Glutamatergic neuron (in vitro differentiated cells): ENCODE measurements at places on chromosomes 1 and 21.

GRCh38 chr1:207309745-207310273 lies 11.7 kb upstream of the CD55 start:
- no peak for DNase-seq

DNA sequence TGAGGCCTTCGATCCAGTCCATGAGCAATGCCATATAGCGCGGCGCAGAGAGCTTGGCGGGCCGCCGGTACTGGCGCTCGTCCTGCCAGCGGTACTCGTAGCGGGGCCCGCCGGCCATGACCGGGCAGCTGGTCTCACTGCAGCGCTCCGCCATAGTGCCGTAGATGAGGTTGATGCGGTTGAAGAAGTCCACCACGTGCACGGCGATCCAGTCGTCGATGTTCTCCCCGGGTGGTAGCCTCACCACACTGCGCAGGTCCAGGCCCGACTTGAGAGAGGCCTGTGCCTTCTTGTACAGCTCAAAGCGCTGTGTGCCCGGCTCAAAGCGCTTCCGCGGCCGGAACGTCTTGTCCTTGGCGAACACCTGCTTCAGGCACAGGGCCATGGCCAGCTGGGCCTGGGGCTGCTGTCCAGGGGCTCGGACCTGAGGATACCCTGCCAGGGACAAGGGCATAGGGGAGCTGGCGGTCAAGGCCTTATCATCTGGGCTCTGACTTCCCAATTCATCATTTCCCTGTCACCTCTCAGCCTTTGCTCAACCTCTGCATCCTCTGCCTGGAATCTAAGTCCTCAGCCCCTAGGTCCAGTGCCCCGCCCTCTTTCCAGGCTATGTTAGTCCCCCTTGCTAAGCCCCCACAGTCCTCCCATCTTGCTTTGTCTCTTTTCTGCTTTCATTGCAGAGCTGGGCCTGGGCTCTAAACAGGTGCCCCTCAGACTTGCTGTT lies 3.5 kb downstream of the MOB3C start:
- no peak for DNase-seq

GRCh38 chr1:220921971-220922635 lies 42.9 kb downstream of the HLX start:
- no peak for DNase-seq

DNA sequence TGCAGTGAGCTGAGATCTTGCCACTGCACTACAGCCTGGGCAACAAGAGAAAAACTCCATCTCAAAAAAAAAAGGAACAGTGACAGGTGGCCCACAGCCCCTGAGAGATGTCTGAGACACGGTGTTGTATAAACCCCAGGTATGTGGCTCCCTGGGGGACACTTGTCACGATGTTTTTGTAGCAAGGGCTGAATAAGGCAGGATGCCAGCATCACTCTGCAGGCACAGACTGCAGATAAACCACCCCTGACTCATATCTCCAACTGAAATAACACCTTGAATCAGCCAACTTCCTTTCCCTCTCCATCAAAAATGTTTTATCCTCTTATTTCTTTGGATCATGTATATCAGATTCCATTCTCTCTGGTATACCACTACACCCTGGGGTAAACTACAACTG lies 52.5 kb downstream of the NMNAT2 start:
- no peak for DNase-seq

DNA sequence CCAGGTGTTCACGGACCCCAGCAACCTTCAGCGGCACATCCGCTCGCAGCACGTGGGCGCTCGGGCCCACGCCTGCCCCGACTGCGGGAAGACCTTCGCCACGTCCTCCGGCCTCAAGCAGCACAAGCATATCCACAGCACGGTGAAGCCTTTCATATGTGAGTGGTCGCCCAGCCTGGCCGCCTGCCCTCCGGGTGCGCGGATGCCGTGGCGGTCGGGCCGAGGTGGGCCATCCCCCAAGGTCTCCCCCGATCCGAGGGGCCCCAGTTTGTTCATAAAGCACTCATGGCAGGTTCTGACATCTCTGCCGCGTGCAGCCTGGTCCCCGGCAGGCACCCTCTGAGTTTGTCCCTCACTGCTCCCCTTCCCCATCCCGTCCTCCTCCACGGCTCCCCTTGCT lies 49.0 kb upstream of the ARHGEF16 start:
- no peak for DNase-seq

- no peak for DNase-seq
These were observed 34.3 kb upstream of the SLC16A1 start for GRCh38 chr1:112990271-112990670.

DNA sequence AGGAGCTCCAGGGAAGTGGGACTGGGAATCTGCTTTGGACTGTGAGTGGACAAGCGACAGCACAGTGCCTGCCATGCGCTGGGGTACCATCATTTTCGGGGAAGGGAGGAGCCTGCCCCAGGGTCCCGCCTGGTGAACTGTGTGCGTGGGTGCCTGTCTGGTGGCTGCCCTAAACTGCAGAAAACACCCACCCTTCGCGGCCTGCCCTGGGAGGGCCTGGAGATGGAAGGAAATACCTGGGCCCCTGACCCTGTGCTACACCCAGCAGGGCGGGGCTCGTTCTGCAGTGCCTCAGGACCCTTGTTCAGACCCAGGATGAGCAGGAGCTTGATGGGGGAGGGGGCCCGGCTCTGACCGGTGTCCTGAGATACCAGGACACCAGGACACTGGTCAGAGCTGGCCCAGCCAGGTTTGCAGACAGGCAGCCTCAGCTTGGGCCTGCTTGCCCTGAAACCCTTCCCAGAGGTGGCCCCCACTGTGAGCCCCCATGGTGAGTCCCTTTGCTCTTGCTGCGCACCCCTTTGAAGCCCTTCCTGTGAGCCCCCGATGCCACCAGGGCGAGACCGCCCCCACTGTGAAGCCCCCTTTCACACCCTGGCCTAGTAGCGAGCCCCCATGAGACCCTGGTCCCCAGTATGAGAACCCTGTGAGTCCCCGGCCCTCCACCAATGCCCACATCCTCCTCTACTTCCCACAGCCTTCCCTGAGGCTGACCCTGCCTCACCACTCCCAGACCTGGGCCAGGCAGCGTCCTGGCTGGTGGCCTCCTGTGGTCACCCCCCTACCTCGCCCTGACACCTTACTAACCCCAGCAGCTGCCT lies 2.6 kb downstream of the GJC2 start:
- DNase-seq: no peak

- DNase-seq: no peak
These were observed 50.2 kb downstream of the C8A start for GRCh38 chr1:56904663-56905397.

DNA sequence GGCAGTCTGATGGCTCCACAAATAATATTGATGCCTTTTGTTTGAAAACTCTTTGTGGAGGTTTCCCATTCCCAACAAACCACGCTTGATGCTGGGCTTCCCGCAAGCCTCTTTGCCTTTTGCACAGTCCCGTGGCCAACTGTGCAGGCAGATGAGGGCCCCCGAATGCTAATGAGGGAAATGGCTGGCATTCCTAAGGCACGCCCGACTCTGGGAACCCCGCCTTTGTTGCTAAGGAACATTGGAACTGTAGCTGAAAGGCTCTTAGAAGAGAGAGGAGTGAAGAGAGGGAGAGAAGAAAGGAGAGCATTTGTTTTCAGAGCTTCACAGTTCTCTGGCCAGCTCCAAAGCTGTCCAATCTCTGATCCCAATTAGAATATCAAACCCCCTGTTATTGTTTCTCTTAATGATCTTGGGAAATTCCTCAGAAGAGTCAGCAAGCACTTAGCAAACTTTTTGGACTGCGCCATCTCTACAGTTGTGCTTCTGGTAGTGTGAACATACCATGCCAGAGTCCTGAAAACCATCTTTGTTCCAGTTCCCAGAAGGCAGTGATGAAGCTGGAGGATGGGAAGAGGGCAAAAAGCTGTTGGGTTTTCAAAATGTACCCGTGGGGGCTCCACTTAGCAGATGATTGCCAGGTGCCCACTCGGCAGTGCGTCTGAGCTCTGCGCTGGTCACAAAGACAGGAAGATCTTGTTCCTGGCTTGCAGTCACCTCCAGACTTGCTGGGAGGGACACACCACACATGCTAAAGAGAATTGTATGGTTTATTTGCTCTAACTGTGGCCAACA lies 60.1 kb upstream of the CYP2J2 start:
- DNase-seq: no peak

DNA sequence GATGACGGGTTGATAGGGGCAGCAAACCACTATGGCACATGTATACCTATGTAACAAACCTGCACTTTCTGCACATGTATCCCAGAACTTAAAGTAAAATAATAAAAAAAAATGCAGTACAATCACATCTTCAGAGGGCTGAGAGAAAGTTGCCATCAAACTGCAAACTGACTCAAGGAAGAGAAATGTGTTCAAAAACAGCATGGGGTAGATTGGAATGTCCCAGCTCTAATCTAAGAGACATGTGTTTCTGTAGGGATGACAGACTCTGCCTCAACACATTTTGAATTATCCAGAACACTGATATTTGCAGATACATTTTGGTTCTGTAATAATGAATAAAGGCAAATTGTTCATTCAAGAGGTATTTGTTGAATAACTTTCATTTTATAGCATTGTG lies 171.2 kb upstream of the RUNX1 start:
- no peak for DNase-seq

DNA sequence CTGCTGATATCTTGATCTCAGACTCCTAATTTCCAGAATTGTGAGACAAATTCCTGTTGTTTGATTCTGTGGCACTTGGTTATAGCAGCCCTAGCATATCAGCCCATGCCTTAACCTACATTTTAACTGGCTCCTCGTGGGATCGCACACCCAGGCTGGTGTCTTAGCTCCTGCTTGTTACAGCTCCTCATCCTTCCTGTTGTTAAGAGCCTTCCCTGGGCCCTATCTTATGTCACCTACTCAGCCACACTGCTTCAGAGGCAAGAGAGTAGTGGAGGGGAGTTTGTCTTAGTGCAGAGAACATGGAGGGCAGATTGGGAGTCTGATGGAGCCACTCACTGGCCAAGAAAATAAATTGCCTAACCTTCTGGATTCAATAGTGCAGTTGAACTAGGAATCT lies 131.0 kb downstream of the ROR1 start:
- DNase-seq: no peak

DNA sequence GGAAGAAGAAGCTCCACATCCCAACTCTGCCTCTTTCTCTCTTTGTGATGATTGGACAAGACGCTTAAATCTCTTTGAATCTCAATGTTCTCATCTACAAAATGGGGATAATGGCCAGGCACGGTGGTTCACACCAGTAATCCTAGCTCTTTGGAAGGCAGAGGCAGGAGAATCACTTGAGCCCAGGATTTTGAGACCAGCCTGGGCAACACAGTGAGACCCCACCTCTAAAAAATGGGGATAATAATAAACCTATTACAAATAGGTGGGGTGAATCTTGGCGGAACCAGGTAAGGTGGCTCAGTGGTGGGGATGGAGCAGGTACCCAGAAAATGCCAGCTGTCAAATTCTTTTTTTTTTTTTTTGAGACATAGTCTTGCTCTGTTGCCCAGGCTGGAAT lies 29.4 kb upstream of the ARHGEF10L start:
- DNase-seq: no peak

DNA sequence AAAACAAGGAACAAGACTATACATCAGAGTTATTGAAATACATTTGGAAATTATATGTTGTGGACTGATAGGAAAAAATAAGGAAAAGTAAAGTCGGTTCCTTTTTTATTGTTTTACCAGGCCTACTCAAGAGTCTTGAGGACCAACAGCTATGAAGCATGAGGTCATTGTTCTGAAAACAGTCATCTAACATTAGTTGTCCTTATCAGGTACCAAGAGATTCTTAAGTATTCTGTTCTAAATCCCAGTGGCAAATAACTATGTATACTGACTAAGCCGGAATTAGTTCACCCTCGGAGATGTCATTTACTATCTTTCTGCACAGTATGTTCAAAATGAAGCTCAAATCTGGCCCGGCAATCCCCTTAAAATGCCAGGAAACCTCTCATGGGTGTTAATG lies 585 bp downstream of the ADGRL4 start:
- DNase-seq: no peak

GRCh38 chr1:37596182-37596667 lies 488 bp upstream of the GNL2 start:
- no peak for DNase-seq

- DNase-seq: no peak
These were observed 111.3 kb downstream of the RPS6KC1 start for GRCh38 chr1:213162338-213162737.

DNA sequence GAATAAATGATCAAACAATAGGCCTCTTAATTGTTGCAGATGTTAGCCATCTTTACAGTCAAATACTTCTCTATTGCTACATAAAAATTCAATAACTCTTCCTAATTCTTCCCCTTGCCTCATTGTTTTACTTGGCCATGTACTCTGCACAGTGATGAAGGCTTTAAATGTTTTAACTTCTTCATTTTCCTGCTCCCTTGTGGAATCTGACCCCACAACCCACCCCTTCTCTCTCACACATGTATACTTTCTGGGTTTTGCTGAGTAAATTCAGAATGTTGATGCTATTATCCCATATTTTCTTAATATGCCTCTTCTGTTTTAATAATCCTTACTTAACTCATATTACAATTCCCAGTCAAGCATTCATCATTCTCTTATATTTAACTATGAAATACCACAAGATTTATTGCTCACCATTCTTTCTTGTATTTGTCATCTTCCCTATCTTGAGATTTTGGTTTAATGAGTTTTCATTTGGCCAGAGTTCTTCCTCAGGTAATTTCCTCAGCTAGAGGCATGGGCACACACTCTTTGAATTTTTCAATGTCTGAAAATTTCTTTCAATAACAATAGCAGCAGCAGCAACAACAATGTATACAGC lies 327.8 kb upstream of the USP24 start:
- no peak for DNase-seq

- no peak for DNase-seq
These were observed 106.2 kb upstream of the DPT start for GRCh38 chr1:168835176-168835575.

GRCh38 chr1:45331436-45332345 lies 5.0 kb downstream of the HPDL start:
- DNase-seq: no peak

DNA sequence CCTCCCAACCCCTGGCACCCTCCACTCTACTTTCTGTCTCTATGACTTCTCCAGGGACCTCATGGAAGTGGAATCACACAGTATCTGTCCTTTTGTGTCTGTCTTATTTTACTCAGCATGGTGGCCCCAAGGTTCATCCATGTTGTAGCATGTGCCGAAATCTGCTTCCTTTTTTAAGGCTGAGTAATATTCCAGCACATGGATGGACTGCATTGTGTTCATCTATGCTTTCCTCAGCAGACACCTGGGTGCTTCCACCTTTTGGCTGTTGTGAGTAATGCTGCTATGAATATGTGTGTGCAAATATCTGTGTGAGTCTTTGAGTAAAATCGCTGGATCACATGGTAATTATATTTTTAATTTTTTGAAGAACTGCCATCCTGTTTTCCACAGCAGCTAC lies 1.6 kb upstream of the PFKL start:
- DNase-seq: no peak
